GM23248 (cell line): ENCODE measurements at places on chromosomes 7 and 10. TPM values are rescaled to one million over a fixed set of nuclear protein-coding genes. Genes with fewer than 3 reads are reported as not detected.

The TMEM229A gene
- total RNA-seq = not detected in 2 replicates

The GIMAP5 gene
- total RNA-seq = not detected in 2 replicates

- DNase-seq = no peak
- no peaks in the 10 kb centered on the region for H3K36me3 ChIP-seq
- H3K27me3 ChIP-seq = no peaks in the 10 kb centered on the region
- H3K4me3 ChIP-seq = no peak overlapping the region
These were observed 353.7 kb downstream of the HTR7 start for GRCh38 chr10:90504172-90504571.

DNA sequence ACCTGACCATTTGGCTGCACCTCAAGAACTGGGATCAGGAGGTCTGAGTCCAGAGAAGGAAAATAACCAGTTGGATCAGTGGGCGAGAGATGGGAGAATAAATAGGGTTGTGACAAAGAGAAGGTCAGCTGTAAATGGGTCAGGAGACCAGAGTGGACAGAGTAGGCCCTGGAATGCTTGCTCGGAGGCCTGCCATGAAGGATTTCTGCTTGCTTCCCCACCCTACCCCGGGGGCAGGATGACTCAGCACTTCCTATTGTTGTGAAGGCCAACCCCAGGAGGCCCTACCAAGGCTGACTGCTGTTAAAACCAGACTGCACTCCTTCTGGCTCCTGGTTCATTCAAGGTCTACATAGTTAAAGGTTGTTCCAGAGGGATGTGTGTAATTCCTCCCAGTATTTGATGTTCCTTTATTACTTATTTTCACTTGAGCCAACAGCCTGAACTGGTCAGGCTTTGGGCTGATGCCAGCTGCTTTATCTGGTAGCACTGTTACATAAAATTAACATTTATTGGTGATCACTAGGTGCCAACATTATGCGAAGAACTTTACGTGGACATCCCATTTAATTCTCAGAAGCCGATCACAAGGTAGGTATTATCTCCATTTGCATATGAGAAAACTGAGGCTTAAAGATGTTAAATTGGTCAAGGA, 27.3 kb upstream of the IFRD1 start:
- H3K4me3 ChIP-seq = peak overlapping the region; percentile 33; the same call in 1 of the 2 replicates
- peak; percentile 96 for DNase-seq
- H3K4me1 ChIP-seq = peaks cover 36% of the 10 kb centered on the region

- no peaks in the 10 kb centered on the region for H3K27me3 ChIP-seq
- H3K4me3 ChIP-seq = peak overlapping the region; percentile 73
- H3K4me1 ChIP-seq = peaks cover 51% of the 10 kb centered on the region
- peak overlapping the region; percentile 98 for H3K27ac ChIP-seq
- DNase-seq = peak; percentile 67
These were observed 173.9 kb downstream of the NEURL1 start for GRCh38 chr10:103667356-103667755.

GRCh38 chr7:85220023-85220422, 33.2 kb upstream of the SEMA3D start:
- H3K27me3 ChIP-seq = no peaks in the 10 kb centered on the region
- no peak overlapping the region for H3K27ac ChIP-seq

DNA sequence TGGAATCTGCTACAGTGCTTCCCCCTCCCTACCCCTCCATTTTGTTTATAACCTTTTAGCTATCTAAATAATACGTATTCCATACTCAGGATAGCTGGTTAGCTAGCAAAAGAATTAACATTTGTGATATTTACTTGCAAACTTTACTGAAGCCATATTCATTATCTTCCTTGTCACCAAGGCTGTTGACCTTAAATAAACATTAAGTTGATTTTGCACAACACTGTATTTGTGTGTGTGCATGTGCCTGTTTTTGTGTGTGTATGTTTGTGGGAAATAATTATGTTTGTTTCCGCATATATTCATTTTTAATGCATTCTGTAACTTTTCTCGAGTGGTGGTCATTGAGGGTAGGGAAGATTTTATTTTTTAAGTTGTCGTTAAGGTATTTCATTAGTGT, 15.9 kb downstream of the TMEM60 start:
- H3K36me3 ChIP-seq = peaks cover 24% of the 10 kb centered on the region
- no peaks in the 10 kb centered on the region for H3K27me3 ChIP-seq
- no peak overlapping the region for H3K27ac ChIP-seq
- H3K4me1 ChIP-seq = no peaks in the 10 kb centered on the region
- DNase-seq = no peak

DNA sequence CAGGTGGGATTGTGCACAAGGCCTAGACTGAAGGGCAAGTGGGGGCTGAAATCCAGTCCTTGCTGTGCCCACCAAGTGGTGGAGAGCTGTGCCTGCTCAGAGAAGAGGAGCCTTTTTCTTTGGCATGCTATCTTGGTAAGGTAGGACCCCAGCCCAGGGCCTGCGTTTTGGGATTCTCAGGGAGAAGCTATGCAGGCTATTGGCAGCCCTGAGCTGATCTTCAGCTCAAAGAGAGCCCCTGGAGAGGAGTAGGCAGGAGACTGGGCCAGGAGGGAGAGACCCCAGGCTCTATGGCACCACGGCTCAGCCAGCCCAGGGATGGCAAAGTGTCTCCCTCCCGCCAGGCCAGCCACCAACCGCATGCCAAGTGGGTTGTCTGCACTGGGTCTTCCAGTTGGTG, 119.2 kb upstream of the PCBD1 start:
- H3K27ac ChIP-seq = no peak overlapping the region
- no peaks in the 10 kb centered on the region for H3K4me1 ChIP-seq
- H3K27me3 ChIP-seq = peaks cover 20% of the 10 kb centered on the region
- H3K4me3 ChIP-seq = no peak overlapping the region

- H3K27me3 ChIP-seq = no peaks in the 10 kb centered on the region
- H3K27ac ChIP-seq = no peak overlapping the region
- no peaks in the 10 kb centered on the region for H3K36me3 ChIP-seq
- H3K4me1 ChIP-seq = no peaks in the 10 kb centered on the region
- no peak for DNase-seq
These were observed 297.9 kb downstream of the PLXDC2 start for GRCh38 chr10:20114179-20114578.

GRCh38 chr7:117284692-117285091, 38.2 kb downstream of the WNT2 start:
- H3K4me1 ChIP-seq = peaks cover 41% of the 10 kb centered on the region
- no peak overlapping the region for H3K4me3 ChIP-seq
- no peaks in the 10 kb centered on the region for H3K27me3 ChIP-seq
- no peaks in the 10 kb centered on the region for H3K36me3 ChIP-seq
- no peak for DNase-seq

GRCh38 chr10:18020523-18020922, 68.8 kb downstream of the SLC39A12 start:
- no peaks in the 10 kb centered on the region for H3K4me1 ChIP-seq
- no peak overlapping the region for H3K4me3 ChIP-seq
- H3K27ac ChIP-seq = no peak overlapping the region
- no peaks in the 10 kb centered on the region for H3K36me3 ChIP-seq
- no peak for DNase-seq

GRCh38 chr7:51310131-51310583, 6.5 kb downstream of the COBL start:
- no peaks in the 10 kb centered on the region for H3K4me1 ChIP-seq
- H3K27me3 ChIP-seq = peaks cover 35% of the 10 kb centered on the region
- no peak overlapping the region for H3K4me3 ChIP-seq
- no peaks in the 10 kb centered on the region for H3K36me3 ChIP-seq

- no peak overlapping the region for H3K4me3 ChIP-seq
- no peaks in the 10 kb centered on the region for H3K27me3 ChIP-seq
- no peaks in the 10 kb centered on the region for H3K36me3 ChIP-seq
- H3K27ac ChIP-seq = no peak overlapping the region
- H3K4me1 ChIP-seq = no peaks in the 10 kb centered on the region
- DNase-seq = no peak
These were observed 479.0 kb upstream of the MKI67 start for GRCh38 chr10:128605180-128605579.

GRCh38 chr10:86333826-86334487, 32.6 kb downstream of the GRID1 start:
- H3K36me3 ChIP-seq = no peaks in the 10 kb centered on the region
- DNase-seq = no peak
- no peak overlapping the region for H3K27ac ChIP-seq
- H3K4me3 ChIP-seq = no peak overlapping the region
